Activated CD4-positive, alpha-beta T cell treated with anti-CD3 and anti-CD28 coated beads for 1 hour (primary cell): ENCODE measurements at places on chromosomes 2 and 18.

DNA sequence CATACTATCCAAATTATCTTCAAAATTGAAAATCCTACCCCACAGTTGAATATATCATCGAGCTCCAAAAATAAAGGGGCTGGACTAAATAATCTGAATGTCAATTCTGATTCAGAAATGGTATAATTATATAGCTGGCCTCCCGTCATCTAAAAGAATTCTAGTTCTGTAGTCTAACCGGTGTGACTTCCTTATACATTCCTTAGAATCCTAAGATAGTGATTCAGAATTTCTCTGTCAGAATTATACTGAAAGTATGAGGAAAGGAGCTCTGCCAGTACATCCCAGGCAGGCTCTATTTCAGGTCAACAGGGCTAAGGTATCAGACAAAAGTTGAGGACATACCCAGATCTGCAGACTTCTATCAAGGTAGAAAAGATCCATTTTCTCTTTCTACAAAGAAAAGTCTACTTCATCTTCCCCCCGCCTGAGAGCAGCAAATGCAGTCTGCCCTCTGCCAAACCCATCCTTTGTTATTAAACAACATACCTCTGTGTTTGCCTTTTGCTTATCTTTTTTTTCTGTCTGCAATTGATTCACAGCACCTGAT lies 128.5 kb downstream of the METTL4 start:
- DNase-seq: no peak

DNA sequence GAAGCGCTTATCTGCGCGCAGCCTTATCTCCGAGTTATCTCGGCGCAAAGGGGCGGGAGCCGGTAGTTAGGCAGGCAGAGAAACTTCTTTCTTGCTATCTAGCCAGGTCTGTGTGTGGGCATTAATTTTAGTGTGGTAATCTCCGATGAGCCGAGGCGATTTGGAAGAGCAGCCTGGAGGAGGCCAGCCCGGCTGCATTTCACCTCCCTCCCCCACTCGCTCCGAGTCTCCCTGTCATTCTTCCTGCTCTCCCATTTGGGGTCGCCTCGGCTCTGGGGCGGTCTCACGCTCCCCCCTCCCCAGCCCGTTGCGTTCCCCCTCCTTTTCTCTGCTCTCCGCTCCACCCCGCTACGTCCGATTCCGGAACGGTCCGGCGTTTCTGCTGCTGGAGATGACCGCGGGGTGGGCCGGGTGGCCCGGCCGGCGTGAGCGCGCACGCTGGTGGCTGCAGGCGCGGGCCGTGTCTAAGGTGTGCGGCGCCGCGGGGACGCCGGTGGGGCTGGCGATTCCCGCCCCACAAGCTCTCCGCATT lies 566 bp downstream of the GATA6 start:
- DNase-seq: no peak

- DNase-seq: no peak
Measured at GRCh38 chr2:42073739-42074503, 26.1 kb downstream of the PKDCC start.

- DNase-seq: no peak
Measured at GRCh38 chr2:203690441-203691047, 15.9 kb upstream of the CD28 start.

DNA sequence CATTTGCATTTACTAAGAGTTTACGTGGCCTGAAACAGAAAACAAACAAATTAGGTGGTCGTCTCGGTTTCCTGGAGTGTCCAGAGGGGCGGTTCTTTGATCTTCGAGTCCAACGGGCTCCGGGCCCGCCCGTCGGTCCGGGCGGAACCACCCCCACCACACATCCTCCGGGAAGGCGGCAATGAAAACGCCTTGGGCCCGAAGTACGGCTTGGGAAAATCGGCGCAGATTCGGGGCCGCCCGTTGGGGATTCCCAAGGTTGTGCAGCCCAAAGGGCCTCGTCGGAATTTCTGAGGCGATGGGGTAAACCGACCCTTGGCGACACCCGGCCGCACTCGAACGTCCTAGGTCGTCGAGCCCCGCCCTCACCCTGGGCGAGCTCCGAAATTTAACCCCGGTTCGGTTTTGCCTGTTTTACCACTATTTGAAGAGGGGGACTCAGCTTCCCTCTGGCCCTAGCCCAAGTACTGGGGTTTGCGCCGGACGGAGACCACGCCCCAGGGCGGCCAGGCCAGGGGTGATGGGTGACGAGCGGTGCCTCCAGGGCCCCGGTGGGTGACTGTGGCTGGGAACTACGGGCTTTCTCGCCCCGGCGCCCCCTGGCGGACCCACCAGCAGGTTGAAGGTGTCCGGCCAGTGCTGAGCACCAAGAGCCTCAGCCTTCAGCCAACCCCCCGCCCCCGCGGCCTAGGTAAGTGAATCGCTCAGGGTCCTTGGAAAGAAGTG lies 1.9 kb upstream of the CFAP53 start:
- DNase-seq: peak; percentile 67

DNA sequence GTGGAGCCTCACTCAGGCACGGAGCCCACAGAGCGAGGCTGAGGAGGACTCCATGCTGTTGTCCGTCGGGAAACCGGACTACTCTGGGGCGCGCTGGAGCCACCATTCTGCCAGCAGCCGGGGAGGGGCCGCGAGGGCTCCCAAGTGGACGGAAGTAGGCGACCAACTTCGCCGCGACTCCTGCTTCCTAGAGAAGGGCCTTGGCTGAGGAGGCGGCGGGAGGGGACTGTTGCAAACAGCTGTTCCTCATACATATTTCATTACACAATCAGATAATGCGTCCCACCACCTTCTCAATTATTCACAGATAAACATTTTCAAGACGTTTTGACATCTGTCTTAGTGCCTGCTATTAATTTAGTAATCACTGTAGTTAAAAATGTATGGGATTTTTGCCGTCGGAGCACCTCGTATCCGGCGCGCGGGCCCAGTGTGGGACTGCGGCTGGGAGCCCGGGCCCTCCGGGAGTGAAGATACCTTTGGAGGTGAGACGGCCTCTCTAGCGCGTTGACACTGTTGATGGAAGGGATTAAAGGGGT lies 11.7 kb upstream of the SIX3 start:
- no peak for DNase-seq

DNA sequence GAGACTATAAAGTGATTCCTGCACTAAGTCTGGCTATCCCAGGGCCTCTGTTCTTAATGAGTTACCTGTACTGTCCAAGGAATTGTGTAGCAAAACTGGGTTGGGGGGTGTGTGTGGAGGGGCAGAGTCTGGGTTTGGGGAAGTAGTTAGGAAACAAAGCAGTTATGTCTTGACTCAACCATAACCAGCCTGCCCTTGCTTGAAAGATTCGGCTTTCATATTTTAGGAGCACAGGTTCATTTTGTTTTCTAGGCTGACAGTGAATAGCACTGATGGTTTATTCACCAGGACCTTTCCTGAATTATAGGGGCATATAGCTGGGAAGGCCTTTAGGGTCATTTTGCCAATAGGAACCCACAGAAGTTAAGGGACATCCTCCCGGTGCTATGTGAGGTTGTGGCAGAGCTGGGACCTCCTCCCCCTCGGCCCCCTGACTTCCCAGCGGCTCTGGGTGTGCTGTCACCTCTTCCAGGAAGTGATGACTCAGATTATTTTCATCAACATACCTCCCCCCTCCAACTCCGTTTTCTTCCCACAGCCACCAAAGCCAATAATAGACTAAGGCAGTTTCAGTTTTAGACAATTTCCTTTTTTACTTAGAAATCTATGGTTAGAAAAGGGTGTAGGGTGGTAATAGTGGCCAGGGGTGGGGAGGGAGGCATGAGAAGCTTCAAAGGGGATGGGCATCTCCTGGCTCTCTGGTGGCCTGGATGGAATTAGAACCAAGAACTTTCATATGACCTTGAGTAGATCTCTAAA lies 44.8 kb downstream of the SETBP1 start:
- peak; percentile 35 for DNase-seq

GRCh38 chr2:141062443-141062842 lies 1068.4 kb downstream of the LRP1B start:
- DNase-seq: no peak

DNA sequence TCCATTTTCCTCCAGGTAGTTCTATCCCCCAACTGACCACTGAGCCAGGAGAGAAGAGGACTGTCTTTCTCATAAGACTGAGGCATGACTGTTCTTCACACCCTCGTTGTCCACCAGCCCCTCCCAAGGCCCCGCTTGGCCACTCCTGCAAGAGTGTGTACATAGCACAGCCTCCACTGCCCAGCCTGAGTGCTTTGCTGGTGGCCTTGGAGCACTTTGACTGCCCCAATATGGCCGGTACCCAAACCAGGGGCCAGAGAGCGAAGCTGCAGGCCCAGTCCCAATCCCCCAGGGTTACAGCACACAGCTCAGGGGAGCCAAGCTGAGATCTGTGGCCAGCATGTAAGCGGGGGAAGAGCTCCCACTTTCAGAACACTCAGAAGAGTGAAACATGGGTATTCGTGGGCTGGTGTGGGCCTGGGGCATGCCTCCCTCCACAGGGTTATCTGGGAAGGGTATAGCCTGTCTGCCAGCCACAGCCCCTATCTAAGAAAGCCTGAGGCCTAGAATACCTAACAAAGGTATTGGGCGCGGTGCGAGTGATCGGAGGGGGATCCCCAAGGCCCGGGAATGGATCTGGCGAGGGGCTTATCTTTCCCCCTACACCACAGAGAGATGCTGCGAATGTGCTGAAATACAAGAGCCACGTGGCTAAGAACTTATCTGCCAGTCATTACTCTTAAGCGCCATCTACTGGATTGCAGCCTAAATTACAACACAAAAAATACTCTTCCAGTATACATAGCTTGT lies 163.8 kb downstream of the WDPCP start:
- no peak for DNase-seq

DNA sequence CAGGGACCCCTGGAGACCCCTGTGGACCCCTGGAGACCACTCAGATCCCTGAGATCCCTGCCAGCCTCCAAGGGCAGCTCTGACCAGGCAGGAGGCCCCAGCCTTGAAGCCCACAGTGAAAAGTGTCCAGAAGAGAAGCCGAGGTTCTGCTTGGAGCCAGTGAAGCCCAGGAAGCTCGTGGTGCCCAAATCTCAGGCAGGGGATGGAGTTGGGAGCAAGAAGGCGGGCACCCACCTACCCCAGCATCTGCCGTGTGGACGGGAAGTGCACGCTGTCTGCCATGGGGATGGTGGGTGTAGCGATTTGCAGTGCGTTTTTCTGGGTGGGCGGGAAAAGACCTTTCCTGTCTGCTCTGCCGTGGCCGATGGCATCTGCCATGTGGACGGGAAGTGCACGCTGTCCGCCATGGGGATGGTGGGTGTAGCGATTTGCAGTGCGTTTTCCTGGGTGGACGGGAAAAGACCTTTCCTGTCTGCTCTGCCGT lies 120.6 kb upstream of the CTDP1 start:
- DNase-seq: no peak

DNA sequence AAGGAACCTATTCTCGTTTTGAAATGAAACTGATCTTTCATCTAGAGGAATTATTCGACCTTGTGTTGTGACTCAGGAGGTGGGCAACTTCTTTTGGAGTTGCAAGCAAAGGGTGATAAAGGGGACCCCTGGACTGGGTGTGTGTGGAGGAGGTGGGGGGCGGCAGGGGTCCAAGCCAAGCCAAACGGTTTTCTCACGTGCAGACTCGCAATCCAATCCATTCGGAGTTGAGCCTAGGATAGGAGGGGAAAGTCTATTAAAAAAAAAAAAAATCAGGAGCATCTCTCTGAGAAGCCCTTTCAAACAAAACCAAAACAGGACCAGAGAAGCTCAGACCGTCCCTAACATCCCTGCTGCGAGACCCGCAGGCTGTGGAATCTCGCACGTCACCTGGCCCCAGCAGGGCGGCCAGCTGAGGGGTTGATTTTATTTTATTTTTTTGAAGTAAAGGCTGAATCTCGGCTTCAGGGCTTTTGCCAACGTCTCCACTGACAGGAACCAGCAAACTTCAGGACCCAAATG lies 3.7 kb upstream of the ZEB2 start:
- no peak for DNase-seq

DNA sequence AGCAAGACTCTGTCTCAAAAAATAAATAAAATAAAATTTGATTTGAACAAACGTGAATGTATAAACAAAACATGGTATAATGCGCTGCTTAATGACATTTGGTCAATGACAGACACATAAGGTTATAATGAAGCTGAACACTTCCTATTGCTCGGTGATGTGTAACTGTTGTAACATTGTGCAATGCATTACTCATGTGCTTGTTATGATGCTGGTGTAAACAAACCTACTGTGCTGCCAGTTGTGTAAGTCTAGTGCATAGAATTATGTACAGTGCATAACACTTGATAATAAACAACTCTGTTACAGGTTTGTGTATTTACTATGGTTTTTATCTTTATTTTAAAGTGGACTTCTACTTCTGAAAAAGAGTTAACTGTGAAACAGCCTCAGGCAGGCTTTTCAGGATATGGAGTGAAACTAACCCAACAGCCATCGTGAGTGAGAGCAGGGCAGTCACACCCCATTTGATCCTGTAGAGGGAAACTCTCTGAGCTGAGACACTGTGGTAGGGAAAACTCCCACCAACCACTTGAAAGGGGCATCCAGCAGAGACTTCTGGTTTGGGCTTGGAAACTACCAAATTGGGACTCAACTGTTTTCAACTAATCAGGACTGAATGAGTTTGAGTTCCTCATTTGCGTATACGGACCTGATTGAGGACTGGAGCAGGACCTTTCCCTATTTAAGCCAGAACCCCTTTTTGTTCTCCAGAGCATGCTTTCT lies 8.7 kb upstream of the RPRD1A start:
- no peak for DNase-seq

- no peak for DNase-seq
Measured at GRCh38 chr2:218296200-218296599, 3.9 kb upstream of the TMBIM1 start.

DNA sequence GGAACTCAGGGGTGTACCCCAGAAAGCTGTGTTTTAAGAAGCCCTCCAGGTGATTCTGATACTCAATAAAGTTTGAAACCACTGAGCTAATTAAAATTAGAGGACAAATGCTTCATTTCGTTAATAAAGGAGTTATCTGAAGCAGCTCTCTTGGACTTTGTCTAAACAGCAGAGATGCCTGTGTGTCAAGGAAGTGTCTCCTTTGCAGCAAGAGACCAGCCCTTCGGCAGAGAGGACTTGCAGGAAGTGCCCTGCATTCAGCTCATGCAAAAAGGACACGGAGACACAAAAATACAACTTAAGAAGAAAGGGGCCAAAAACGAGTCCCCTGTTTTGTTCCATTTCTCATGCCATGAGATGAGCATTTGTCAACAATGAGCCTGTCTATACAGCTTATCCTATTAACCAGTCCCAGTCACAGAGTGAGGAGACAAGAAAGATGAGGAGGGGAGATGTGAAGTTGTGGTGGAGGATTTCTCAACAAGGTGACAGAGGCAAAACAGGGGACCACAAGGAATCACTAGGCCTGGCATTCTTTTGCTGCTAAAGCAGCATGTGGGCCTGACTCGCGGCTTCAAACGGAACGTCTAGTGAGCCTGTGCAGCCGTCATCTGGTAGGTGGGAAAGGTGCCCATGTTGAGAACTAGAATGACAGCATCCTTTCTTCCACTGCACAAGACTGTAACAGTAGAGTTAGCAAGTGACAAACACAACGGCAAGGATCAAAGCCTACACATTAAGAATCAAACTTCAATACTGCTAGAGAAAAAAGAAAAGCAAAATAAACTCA lies 152.3 kb downstream of the ANTXR1 start:
- no peak for DNase-seq

GRCh38 chr2:55932843-55933242 lies 9.3 kb upstream of the EFEMP1 start:
- no peak for DNase-seq
